ENCODE measurements at places on chromosomes 16 and 17.

DNA sequence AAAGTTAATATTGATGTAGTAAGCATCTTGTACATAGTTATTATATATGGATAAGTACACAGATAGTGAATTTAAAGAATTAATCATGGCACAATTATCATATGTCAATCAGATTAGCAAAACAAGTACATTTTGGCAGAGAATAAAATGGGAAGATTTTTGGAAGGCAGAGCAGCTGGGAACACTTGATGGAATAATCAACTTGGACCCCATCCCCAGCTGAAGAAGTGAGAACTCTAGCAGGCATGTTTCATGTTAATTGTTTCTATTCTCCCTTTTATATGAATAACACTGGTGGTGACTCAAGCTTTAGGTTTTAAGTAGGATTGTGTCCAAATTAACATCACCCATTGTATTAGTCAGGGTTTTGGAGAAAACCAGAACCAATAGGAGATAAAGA, 198.7 kb downstream of the KCNJ2 start:
- no peak for DNase-seq

DNA sequence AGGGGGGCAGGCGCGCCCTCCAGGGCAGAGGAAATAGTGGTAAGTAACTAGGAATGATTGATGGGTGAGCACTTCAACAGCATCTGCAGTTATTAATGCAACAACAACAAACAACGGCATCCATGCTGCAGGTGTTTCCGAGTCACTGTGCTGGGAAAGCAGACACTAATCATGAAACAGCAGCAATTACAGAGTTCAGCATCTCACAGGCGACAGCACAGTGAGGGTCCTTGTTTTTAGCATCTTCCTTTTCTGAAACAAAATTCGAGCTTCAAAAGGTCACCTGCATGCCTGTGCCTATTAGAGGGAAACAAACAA, 191.9 kb downstream of the SLC39A11 start:
- no peak for DNase-seq

DNA sequence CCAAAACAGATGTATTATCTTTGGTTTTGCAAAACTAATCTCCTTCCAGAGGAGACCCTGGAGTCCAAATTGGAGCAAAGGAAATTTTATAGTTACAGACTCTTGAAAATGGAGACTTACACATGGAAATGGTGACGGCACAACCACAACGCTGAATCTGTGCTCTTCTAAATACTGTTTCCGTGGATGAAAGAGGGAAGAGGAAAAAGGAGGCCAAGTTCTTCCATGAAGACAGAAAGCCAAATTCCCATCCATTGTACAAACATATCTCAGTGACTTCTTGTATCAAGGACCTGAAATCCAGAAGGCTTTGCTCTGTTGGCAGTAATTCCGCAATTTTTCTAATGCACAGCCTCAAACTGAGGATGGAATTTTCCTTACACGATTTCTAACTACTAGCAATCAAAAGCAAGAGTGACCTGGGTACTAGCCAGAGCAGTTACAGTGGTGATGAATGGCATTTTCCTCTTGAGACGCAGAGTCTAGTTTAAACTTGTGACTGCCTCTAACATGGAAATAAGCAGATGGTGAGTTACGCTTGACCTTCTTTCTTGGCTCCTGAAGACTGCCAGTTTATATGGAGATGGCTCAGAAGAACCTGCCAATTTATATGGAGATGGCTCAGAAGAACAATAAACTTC, 38.5 kb downstream of the VPS53 start:
- no peak for DNase-seq

DNA sequence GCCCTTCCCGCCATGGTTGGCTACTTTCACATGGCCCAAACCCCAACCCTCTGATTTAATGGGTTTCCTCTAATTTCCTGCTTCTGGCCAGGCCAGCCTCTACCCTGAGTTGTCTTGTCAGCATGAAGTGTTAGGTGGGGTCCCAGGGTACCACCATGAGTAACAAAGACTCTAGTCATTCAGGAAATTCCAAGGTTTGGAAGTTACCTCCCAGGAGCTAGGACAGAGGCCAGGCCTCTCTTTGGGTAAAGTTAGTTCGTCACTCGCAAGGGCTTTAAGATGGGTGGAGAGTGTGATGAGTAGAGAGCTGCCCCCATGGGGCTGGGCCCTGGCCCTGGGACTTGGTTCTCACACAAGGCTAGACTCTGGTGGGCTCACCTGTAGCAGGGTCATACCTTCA, 54.6 kb downstream of the PLD6 start:
- DNase-seq: no peak

DNA sequence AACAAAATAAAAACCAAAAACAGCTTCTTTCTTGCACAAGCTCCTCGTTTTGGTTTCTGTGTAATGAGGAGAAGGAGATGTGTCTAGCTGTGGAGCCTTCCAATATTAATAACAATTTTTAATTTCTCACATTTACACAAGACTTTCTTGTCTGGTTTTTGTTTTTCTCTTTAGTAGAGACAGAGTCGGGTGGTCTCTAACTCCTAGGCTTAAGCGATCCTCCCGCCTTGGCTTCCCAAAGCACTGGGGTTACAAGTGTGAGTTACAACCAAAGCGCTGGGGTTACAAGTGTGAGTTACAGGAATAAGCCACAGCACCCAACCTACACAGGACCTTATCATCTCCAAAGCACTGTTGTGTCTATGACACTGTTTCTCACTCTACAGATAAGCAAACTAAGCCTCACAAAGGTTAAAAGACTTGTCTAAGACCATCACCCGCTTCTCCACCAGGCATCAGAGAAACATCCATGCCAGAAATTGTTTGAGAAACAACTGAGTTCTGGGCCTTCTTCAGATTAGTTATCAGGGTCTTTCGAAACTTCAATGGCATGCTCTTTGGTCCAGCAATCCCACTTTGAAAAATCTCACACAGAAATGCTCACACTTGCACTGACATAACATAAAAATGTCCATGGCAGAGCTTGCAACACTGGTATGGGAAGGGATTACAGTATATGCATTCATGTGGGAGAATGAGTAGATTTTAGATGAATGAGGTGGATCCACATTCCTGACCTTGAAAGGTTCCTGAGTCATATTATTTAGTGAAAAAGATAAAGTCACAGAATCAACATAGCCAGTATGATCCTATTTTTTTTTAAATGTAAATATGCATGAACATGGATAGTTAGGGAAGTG, 3.9 kb downstream of the ABAT start:
- peak; percentile 45 for DNase-seq

DNA sequence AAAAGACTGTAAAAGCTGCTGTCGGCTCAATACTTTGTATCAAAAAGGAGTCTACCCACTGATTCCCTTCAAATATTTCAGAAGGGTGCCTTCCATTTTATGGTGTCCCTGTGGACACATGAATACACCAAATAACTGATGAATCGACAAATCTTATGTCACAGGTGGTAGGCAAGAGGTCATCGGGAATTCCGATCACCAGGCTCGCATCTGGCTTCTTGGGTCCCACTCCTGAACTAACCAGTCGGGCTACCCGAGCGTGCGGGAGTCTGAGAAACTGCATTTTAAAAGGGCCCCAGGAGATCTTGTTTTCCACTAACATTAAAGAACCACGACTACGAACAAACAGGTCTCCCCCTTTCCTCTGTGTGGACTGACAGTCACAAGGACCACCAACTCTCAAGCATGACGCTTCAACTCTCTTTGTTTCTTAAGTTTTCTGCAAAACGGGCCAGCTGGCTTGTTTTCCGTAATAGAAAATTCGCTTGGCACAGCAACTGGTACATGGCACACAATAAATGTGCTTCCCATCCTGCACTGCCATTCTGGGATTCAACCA, 873 bp downstream of the PSME3IP1 start:
- DNase-seq: no peak

- no peak for DNase-seq
Observed at GRCh38 chr17:44398692-44399691, 9.5 kb upstream of the ITGA2B start.

DNA sequence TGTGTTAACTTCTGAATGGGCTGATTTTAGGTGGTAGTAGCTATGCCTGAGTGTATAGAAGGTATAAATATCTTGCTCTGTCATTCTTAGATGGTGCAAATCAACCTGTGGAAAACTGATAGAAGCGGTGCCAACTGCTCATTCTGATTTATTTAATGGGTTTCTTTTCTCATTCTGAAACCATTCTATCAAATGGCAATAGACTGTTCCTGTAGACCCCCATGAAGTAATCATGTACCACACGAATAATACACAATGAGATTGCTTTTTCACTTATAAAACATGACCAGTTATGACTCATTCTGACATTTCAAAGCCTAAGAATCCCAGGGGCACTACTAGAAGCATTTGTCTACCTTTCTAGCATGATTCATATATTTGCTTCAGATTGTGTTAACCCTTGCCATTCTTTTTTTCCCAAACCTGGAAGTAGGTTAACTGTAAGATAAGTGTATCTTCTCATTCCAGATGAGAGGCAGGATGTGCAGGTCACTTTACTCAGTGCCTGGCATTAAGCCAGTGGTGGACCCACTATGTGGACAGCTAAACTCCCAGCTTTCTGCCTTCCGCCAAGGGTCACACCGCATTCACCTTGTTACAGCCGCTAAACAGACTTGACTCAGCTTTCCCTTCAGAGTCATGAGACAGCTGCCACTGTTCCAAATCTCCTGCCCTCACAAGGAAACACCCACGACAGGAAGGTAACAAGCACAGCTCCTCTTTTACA, 16.4 kb upstream of the SLC16A11 start:
- DNase-seq: peak; percentile 17

- DNase-seq: no peak
Observed at GRCh38 chr17:72380120-72380519, 259.3 kb downstream of the SOX9 start.

GRCh38 chr16:56672761-56673536, 3.3 kb downstream of the MT1H start:
- no peak for DNase-seq

DNA sequence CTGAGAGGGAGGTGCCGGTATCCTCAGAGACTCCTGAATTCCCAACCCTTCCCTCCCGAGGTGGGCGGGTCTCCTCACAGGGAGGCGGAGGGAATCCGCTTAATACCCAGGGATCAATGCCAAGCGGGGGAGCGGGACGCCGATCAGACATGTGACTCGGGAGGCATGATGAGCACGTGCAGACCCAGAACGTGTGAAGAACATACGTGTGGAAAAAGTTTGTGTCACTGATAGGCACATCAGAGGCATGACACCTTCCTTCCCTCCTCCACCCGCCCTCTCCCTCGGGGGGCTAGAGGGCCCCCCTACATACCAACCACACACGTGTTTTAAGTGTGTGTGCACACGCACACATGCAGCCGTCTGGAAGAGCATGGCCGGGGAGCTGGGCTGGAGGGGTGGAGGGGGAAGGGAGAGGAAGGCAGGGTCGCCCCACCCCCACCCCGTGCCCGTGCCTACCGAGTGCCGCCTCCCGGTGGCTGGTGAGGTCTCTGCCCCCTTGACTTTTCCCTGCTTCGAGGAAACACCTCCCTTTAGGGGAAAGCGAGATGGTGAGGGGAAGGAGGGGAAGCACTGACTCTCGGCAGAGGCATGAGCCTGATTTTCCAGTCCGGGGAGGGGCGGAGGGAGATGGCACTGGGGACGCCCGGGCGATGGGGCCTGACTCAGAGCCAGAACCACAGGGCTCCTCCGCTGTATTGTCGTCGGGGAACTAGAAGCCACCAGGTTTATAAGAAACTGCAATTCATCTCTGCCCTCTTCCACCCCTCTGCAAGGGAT, 12.1 kb upstream of the TBX21 start:
- DNase-seq: no peak

DNA sequence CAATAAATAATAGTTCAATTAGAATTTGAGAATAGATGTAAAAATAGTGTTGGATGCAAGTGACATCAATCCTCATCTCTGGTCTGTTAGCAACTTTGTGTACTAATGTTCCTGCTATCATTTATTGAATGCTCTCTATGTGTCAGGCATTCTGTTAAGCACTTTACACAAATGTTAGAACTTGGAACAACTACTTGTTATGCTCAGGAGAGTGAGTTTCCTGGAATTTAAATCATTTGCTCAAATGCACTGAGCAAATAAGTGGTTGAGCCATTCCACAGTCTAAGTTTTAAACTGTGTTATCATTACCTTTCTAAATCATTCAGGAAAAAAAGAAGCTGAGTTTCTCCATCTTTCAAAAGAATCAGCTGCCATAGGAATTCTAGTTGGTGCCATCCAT, 1327.3 kb upstream of the GOT2 start:
- DNase-seq: no peak

- no peak for DNase-seq
Observed at GRCh38 chr16:85304337-85304736, 192.1 kb upstream of the CIBAR2 start.

DNA sequence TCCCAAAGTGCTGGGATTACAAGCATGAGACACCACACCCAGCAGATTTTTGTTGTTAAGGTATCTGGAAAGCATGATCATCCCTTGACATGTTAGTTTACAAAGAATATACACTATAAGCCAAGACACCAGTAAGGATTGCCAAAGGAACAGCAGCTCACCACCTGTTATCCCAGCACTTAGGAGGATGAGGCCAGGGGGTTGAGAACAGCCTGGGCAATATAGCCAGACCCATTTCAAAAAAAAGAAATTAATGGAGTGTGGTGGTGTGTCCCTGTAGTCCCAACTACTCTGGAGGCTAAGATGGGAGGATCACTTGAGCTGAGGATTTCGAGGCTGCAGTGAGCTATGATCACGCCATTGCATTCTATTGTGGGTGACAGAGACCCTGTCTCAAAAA, 5.1 kb downstream of the ANKRD40CL start:
- DNase-seq: no peak

- DNase-seq: no peak
Observed at GRCh38 chr16:77807021-77807420, 18.7 kb downstream of the VAT1L start.

DNA sequence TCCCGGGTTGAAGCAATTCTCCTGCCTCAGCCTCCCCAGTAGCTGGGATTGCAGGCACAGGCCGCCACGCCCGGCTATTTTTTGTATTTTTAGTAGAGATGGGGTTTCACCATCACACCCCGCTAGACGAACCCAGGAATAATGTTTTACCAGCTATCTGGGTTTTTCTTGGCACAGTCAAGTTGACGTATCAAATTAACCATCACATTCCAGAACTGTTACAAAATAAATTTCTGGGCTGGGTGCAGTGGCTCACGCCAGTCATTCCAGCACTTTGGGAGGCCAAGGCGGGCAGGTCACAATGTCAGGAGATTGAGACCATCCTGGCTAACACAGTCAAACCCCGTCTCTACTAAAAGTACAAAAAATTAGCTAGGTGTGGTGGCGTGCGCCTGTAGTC, 501.2 kb downstream of the SHISA9 start:
- no peak for DNase-seq

DNA sequence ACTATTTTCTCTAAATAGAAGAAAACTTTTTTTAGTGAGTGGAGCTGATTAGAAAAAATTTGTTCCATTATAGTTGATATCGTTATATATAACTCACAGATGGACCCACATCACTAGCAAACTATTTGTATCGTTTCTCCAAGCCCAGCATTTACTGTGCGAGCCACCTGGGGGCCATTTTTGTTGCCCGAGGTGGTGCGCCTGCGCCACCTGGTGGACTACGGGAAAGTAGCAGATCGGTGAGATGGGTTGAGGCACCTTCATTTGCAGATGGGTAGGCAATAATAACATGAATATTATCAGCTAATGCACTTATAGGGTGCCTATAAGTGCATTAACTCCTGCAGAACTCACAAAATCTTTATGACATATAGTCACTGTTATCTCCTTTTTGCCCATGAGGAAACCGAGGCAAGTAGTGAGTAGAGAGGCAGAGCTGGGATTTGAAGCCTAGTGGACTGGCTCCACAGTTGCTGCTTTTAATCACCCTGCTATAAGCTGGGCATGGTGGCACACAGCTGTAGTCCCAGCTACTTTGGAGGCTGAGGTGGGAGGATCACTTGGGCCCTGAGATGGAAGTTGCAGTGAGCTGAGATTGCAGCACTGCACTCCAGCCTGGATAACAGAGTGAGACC, 23.2 kb upstream of the NTN1 start:
- DNase-seq: no peak

- no peak for DNase-seq
Observed at GRCh38 chr17:78859051-78859450, 18.4 kb upstream of the USP36 start.
